ENCODE measurements at places on chromosomes 3 and 15.

- DNase-seq: no peak
Measured at GRCh38 chr3:139793408-139793807, 115.6 kb upstream of the NMNAT3 start.

DNA sequence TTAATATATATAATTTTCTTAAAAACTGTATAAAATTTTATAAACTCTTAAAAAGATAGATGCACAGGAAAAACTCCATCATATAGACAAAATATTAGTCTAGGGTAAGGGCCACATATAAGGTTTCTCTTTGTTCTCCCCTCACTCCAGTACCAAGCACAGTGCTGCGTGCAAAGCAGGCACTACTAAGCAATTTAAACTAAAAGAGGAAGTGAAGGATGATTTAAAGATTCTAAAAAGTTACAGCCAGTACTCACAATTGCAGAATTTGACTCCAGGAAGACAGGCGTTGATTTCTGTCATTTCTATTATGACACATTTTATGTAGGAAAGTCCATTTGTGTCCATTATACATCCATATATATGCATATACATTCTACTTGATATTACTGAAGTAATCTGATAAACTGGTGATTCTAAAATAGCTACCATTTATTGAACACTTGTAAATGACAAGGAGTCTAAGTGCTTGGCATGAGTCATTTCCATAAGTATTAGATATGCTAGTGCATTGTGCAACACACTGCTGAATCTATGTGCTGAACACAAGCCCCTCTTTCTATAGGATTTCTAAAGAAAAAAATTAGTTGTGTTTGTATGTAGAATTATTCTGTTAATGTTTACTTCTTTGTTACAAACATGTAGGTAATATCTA is 785.5 kb upstream of the ARRDC4 start:
- no peak for DNase-seq

- peak; percentile 16 for DNase-seq
Measured at GRCh38 chr15:74643665-74644204, 28.1 kb downstream of the CLK3 start.

- DNase-seq: no peak
Measured at GRCh38 chr15:87747087-87747486, 509.5 kb downstream of the NTRK3 start.

- DNase-seq: no peak
Measured at GRCh38 chr15:81286621-81287121, 37.3 kb downstream of the STARD5 start.

DNA sequence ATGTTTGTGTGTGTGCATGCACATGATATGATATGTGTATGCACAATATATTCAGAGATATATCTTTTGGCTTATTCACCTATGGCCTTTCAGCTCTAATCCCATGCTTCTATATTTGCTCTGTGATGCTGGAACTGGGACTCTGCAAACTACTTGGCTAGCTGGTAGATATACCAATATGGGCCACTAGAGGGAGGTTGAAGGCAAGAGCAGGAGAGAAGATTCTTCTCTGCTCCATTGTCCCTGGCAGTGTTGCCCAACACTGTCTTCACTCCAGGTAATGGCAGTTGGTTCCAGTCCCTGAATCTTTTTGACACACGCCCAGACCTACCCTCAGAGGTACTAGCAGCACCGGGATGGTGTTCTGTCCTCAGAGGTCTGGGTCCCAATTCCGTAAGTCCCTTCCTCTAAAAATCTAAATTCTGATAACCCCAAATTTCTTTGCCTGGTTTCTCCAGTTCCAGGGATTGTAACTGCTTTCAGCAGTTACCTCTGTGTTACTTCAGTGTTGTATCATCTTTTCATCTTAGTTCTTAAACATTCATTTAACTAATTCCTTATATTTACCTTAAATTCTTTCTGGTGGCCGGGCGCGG is 44.7 kb downstream of the GTPBP8 start:
- DNase-seq: peak; percentile 60

DNA sequence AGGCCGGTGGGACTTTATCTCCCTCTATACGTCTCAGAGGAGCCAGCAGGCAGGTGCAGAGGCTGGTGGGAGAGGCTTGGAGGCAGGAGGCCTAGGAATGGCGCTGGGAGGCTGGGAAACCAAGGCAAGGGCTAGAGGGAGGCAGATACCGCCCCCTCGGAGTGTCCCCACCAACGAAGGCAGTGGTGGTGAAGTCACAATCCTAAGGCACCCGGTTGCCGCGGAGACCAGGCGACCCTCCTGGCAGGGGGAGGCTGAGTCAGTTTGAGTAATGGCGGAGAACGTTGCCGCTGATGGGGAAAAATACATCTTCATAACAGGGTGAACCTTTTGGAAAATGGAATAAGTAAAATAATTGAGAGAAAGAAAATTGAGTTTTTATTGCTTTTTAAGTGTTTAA is 29.9 kb upstream of the CACNA2D2 start:
- no peak for DNase-seq

DNA sequence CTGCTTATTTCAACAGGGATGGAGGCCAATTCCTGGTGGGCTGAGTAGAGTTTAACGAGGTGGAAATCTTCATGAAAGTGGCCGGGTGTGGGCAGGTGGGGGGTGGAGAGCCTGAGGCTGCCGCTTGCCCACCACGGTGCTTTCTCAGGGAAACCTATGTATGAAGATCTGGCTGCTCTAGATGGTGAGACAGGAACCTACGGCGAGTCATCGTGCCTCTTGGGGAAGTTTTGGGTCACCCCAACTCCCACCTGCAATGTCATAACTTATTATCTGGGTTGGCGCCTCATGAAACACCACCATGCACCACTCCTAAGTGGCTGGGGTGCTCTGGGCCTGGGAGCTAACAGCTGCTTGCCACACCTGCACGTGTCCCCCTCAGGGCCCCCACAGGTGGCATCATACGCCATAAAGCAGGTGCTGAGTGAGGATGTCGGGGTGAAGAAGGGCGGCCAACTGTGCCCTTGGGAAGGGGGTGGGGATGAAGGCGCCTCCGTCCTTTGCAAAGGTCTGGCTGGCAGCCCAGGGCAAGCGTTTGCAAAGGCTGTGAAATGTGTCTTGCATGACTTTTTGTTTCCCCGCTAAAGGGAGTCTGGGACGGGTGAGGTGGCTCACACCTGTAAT is 27.9 kb upstream of the SNRPA1 start:
- no peak for DNase-seq

GRCh38 chr3:8506571-8507061 is 5.0 kb downstream of the LMCD1 start:
- no peak for DNase-seq

GRCh38 chr15:41980654-41981323 is 8.4 kb upstream of the EHD4 start:
- peak; percentile 53 for DNase-seq

GRCh38 chr3:64895106-64895990 is 207.5 kb upstream of the ADAMTS9 start:
- no peak for DNase-seq

DNA sequence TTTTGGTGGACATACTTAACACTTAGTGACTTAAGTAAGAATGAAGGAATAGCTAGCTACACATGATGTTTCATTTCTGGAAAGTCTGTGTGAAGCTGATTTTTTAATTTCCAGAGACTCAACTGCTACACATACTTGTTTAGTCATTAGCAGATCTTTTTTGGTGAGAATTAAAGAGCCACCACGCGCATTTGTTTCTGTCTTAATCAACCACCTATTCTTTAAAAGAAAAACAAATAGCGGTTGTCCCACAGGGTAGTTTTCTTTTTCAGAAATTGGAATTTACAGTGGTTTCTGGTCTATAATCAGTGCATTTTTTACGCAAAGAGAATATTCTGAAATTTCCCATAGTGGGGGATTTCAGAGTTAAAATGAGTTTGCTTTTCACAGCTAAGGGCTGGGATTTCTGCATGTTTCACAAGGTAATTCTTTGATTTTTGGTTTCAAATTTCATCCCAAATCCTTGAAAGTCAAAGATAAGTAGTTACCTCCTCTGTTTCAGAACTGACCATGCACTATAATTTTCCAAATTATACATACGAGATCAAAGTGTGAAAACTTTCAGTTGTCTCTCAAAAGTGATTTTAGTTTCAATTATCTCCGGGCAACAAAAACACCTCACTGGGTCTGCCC is 631.0 kb upstream of the GRM7 start:
- DNase-seq: no peak

- no peak for DNase-seq
Measured at GRCh38 chr15:32974691-32975090, 219.8 kb downstream of the FMN1 start.

DNA sequence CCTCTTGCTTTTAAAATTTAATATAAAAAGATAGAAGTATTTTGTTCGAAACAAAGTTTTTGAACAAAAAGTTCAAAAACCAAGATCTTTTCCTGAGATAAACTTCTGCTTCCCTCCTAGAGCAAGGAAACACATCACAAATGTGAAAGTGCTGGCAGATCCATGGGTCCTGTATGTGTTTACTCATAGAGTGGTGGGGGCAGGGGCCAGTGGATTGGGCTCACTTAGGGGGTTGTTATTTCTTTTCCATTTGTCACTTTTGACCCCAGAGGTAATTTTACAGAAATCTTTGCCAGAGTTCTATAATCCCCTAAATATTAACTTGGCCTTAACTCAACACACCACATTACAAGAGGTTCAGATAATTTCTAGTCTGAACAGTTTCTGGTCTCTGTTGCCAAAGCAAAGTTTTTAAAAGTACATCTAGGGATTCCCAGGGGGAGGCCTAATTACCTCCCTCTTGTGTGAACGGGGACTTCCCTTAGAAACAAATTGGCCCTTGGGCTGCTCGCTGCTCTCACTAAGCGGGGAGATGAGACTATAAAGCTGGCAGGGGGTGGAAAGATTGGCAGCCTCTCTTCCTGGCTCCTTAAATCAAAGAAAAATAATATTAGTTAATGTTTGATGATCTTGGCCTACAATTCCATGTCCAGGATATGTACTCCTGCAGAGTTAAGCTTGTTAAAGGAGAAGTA is 66.8 kb upstream of the PTX3 start:
- DNase-seq: no peak

Measured in hematopoietic multipotent progenitor cell treated with erythropoietin and hydrocortisone succinate and interleukin-3 and kit ligand, for 8 days (in vitro differentiated cells).